Camera-type eye (tissue), 1 donor: ENCODE measurements at places on chromosomes 7 and 10. TPM values are rescaled to one million over a fixed set of nuclear protein-coding genes. Genes with fewer than 3 reads are reported as not detected.

Gene SLC26A5
- 0.71 TPM for total RNA-seq

Gene CUX1
- 115 TPM for total RNA-seq

Gene PTPN20
- total RNA-seq, result 10.0 TPM

Gene RSPH10B
- 0.38 TPM for total RNA-seq

Gene POLR3A
- total RNA-seq, result 30.6 TPM

Gene GRM3
- 7.2 TPM for total RNA-seq

Gene ZNF804B
- 6.3 TPM for total RNA-seq

Gene GARIN1A
- total RNA-seq, result 0.49 TPM

Gene CRHR2
- 0.60 TPM for total RNA-seq

Gene UNCX
- 1.3 TPM for total RNA-seq

Gene EEF1AKMT2
- 46.9 TPM for total RNA-seq

Gene ZMIZ1
- 69.9 TPM for total RNA-seq

Gene ADCYAP1R1
- total RNA-seq, result 8.5 TPM
